ENCODE measurements at places on chromosomes 1 and 21.
A peak's percentile ranks its signal among the peaks of the same experiment; 100 is the strongest.

DNA sequence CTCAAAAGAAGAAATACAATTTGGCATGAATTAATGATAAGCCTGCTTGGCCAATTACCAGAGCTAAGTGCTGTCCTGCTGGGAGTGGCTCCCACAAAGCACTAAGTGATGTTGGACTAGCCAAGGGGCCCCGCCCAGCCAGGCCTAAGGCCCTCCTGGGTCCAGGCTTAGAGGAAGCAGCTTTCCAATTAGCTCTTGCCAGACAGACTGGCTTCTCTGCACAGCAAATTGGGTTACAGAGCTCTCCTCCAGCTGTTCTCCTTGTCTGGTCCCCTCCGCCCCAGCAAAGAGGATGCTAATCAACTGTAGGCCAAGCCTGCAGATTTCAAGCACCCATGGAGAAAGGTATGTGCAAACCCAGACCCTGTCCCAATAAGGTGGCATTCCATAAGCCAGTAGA is 151.9 kb downstream of the DMRTA2 start:
- DNase-seq: no peak

DNA sequence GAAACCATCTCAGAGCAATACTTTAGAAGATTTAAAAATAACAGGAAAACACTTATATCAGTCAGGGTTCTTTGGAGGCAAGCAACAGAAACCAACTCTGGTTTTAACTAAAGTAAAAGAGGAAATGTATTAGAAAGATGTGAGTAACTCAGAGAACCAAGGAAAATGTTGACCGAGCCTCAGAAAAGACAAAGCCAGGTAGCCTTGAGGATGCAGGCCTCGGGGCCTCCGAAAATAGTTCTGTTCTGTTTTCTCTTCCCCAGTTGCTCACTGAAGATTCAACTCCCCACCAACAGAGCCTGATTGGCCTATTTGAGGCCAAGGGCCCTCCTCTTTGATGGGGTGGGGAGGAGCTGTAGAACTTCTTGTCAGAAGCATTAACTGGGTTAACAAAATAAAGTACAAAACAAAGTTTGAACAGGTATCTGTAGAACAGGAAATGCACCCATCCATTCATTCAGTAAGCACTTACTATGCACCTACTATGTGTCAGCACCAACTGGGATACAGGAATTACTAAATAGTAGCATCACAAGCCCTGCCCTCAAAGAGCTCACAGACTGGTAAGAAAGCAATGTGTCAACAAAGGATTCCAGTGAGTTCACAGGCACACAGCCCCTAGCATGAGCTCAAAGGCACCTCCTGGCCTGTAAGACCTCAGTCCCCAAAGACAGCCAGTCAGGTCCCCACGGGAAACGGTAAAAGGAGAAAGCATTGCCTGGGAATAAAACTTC is 12.6 kb downstream of the SLAMF8 start:
- no peak for DNase-seq

DNA sequence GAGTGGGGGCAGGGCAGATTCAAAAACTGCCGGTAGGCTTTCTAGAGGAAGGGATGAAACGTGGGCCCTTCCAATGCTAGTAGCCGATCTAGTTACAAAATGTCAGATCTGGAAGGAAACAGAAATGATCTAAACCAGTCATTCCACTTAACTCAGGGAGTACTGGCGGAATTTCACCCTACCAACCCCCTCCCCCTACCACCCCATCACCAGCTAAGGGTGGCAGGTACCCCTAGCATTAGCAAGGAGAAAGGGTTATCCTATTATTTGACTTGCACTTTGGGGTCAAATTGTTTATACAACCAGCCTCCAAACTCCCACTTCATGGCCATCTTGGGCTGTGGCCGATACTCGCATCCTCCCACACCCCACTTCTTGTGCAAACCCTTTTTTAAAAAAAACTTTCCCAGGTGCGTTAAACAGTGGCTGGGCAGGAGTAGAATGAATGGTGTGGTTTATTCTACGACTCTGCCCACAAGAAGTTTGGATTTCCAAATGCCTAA is 644 bp upstream of the MRPL24 start:
- DNase-seq: no peak

DNA sequence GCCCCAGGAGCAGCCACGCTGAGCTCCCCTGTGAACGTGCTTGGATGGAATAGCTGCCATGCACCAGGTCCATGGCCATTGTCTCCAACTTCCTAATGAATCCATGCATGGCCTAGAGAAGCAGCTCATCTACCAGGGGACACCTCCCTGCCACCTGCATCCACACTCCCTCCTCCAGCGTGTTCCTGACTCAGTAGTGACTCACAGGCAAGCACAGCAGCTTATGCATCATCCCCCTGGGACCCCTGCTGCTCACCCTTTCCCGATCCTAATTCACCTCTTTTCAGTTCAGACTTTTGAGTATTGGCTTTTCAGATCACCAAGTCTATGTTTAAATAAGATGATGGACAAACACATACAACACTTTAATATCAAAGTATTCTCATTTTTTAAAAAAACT is 39.9 kb upstream of the TADA1 start:
- peak; percentile 14 for DNase-seq

GRCh38 chr1:206568256-206568655 is 44.0 kb downstream of the EIF2D start:
- peak; percentile 86 for DNase-seq

GRCh38 chr1:29650476-29650875 is 414.2 kb downstream of the PTPRU start:
- no peak for DNase-seq

GRCh38 chr1:99682291-99682751 is 36.4 kb downstream of the PALMD start:
- no peak for DNase-seq

DNA sequence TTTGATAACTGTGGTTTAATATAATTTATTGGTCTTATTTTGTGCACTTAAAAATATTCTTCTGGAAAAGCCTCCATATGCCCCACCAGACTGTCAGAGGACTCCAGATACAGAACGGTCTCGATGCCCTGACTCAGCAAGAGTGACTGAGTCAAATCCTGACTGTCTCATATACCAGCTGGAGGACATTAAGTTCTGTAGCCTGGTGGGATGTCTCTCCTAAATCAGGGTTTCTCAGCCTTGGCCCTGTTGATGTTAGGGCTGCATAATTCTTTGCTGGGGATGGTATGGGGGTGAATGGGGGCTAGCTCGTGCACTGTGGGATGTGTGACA is 67.7 kb upstream of the TLR5 start:
- DNase-seq: no peak

DNA sequence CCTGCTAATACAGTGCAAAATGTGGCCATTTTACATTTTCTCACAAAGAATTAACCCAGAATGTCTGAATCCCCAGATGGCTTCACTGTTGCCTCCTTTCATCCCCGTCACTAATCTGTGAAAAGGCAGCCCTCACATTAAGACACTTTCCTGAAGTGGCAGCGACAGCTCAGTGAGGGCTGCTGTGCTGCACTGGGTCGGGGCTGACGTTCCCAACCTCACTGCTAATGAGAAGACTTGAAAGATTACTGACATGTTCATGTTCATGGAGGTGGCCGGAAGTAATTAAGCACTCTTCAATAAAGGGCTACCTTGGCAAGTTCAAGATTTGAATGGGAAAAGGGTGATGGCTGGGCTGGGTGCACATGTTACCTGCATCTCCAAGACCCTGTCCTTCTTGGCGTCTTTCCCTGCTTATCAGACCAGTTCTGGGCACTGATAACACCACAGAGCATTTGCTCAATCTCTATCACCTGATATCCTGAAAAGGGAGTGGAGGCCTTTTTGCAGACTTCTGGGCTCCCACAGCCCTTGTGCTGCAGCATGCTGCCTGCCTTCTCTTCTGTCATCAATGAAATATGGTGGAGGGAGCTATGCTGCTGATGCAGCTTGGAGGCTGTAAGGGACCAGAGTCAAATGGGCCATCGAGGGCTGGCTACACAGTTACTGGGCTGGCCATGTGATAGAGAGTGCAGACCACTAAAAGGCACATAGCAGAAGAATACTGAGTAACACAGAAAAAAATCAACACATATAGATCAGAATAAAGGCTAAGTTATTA is 383.5 kb downstream of the PCP4 start:
- DNase-seq: no peak

DNA sequence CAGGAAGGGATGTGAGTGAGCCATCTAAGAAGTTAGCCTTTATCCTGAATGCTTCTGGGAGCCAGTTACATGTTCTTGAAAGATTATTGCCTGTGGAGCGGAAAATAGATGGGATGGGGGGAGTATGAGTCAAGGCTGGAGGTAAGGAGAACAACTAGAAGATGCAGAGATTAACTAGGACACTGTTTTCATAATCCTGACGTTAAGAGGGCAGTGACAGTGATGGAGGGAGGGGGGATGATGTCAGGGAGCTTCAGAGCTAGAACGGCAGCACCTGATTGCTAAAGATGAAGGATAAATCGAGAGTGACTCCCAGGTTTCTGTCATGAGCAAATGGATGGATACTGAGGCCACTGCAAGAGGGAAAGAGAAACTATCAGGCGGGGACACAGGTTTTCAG is 10.0 kb upstream of the RCSD1 start:
- no peak for DNase-seq

GRCh38 chr1:232988572-232989040 is 38.2 kb downstream of the NTPCR start:
- no peak for DNase-seq

DNA sequence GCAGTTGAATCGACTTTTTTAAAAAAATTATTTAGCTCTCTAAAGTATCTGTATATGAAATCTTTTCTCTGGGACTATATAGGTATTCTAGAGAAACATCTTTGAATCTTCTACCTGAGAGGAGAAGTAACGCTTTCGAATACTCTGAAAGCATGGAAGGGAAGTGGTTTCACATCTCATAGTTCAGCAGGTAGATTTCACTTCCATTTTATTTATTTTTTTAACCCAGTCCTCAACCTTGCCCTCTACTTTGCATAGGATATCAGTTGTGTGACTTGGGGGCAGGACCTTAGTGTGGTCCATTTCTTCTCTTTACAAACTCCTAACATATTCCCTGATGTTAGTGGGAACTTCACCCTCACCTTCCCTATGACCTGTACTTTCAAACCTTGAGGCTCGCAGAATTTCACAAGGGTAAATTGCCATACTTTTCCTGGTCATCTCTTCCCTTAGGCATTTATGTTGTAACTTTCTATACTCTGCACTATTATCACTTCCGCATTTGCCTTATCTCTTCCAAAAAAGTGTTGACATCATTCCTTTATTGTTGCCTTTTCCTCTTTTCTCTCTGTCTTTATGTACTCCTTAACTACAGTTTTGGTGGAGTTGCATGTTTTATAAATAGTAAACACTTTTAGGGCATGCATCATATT is 1208.5 kb upstream of the ADGRL4 start:
- DNase-seq: no peak

GRCh38 chr1:239574112-239574511 is 187.7 kb downstream of the CHRM3 start:
- DNase-seq: no peak

DNA sequence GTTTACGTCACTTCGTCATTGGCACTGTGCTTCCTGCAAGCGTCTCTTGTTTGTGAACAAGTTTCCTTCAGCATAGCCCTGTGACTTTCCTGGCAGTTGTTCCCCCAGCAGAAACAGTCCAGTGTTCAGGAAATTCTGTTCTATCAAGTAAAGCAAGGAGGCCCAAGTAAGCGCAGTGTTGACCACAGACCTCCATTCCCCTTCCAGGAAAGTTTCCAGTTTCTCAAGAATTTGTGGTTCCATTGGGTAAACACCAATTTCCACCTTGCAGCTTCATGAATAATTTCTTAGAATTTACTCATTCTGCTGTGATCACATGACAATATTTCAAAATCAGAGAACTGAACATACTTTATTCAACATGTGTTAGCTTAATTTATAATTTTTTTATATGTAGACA is 88.5 kb upstream of the ETV3 start:
- no peak for DNase-seq

- DNase-seq: no peak
Measured at GRCh38 chr21:45264912-45265515, 22.7 kb downstream of the POFUT2 start.

DNA sequence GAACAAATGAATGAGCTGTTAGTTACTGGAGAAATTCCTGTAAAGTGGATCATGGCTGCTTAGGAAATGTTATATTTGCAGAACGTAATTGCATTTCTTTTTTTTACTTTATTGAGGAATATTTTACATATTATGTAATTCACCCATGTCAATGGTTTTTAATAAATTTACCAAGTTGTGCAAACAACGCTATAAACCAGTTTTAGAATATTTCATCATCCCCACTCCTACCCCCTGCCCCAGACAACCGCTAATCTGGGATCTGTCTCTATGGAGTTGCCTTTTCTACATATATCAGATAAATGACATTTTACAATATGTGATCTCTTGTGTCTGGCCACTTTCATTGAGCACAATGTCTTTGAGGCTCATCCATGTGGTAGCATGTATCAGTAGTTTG is 4.3 kb upstream of the IFFO2 start:
- DNase-seq: no peak

GRCh38 chr1:236303675-236304074 is 21.9 kb upstream of the ERO1B start:
- DNase-seq: peak; percentile 11

GRCh38 chr1:182589520-182589919 is 464 bp upstream of the RNASEL start:
- no peak for DNase-seq

- DNase-seq: no peak
Measured at GRCh38 chr1:43445606-43446387, 7.9 kb downstream of the HYI start.

- no peak for DNase-seq
Measured at GRCh38 chr1:46544561-46545240, 6.7 kb downstream of the KNCN start.

GRCh38 chr21:31599013-31599412 is 60.5 kb upstream of the SOD1 start:
- no peak for DNase-seq

DNA sequence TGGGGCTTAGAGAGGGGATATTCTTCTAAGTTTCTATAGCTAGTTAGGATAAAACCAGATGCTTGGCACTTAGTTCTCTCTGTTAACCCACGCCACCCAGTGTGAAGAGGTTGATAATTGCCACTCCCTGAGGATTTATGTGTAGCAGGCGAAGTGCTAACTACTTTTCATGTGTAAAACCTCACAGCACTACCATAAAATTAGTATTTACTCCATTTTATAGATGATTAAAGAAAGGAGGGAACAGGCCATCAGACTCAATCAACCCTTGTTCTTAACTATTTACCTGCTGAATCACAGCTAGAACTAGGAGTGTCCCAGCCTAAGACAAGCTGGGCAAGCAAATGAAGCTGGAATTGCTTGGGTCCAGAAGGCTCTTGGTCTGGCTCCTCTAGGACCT is 8.9 kb downstream of the LIN28A start:
- no peak for DNase-seq

DNA sequence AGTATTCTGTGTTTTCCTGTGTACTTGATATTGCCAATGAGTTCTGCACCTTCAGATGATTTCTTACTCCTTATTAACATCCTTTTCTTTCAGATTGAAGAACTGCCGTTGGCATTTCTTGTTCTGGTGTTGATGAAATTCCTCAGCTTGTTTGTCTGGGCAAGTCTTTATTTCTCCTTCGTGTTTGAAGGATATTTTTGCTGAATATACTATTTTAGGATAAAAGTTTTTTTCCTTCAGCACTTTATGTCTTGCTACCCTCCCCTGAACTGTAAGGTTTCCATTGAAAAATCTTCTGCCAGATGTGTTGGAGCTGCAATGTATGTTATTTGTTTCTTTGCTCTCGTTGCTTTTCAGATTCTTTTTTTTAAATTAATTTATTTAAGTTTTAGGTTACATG is 265.9 kb downstream of the HHAT start:
- no peak for DNase-seq

GRCh38 chr1:30780409-30780808 is 22.8 kb upstream of the LAPTM5 start:
- no peak for DNase-seq

- DNase-seq: no peak
Measured at GRCh38 chr1:244730934-244731434, 78.1 kb downstream of the DESI2 start.

Measured in NB4 (cell line).